Left ventricle myocardium superior (tissue), 1 donor: ENCODE measurements at places on chromosomes 4 and X.

- DNase-seq = peak; percentile 15
Measured at GRCh38 chr4:8009710-8010511, 70.2 kb upstream of the AFAP1 start.

GRCh38 chr4:79083406-79084010 lies 144.3 kb upstream of the PAQR3 start:
- no peak for DNase-seq

- no peak for DNase-seq
Measured at GRCh38 chrX:44954562-44954961, 81.6 kb downstream of the KDM6A start.

DNA sequence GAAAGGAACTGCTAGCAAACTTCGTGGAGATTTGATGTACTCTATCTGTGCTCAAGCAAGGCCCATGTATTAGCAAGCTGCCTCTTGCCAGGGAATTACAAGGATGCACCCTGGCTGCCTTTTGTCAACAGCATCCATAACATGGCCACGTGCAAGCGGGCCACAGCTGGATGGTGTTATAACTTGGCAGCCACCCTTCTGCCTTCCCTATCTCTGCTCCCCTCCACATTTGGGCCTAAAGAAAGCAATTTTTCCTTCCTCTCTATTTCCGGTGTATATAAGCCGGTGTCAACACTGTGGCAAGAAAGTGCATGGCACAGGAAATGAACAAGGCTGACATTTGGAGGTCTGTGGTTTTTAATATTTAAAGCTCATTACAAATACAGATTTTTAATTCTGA lies 94.8 kb downstream of the CLNK start:
- DNase-seq = no peak

DNA sequence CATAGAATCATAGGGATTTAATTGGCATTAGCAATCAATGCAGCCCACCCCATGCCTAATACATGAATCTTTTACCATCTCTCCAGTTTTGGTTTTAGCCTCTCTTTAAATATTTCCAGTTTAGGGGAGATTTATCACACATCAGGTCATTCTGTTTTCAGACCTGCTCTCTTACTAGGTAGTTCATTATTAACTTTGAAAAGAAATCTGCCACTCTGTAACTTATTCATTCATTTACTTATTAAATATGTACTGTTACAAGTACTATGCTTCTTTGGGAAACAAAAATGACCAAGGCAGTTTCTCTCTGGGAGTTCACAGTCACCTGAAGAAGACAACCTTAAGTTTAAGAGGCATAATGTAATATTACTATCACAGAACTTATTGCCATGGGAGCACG lies 62.1 kb downstream of the USO1 start:
- no peak for DNase-seq

- no peak for DNase-seq
Measured at GRCh38 chrX:18160369-18160768, 60.3 kb downstream of the BEND2 start.

GRCh38 chr4:14035076-14035475 lies 407.6 kb upstream of the BOD1L1 start:
- DNase-seq = no peak

GRCh38 chr4:101801958-101802357 lies 11.4 kb downstream of the BANK1 start:
- no peak for DNase-seq

GRCh38 chr4:53189011-53189410 lies 176.8 kb downstream of the SCFD2 start:
- DNase-seq = no peak

DNA sequence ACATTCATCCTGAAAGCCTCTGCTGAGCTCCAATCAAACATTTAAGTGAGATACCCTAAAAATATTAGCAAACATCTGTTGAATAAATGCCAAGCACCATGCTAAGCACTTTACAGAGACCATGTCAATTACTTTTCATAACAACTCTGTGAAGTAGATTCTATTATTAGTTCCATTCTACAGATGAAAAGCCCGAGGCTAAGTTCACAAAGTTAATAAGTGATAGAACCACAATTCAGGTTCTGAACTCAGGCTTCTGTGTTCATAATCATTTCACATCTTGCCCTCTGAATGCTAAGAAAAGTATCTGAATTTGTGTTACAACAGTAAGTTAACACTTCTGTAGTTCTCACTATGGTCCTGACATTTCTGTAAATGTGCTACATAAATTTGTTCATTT lies 27.4 kb downstream of the SEL1L3 start:
- no peak for DNase-seq

GRCh38 chr4:13298655-13299054 lies 185.5 kb downstream of the RAB28 start:
- no peak for DNase-seq

GRCh38 chr4:117225471-117225870 lies 140.1 kb upstream of the TRAM1L1 start:
- DNase-seq = no peak

- no peak for DNase-seq
Measured at GRCh38 chr4:138277133-138277532, 35.0 kb upstream of the SLC7A11 start.
